ENCODE measurements at places on chromosomes 6 and 20.

DNA sequence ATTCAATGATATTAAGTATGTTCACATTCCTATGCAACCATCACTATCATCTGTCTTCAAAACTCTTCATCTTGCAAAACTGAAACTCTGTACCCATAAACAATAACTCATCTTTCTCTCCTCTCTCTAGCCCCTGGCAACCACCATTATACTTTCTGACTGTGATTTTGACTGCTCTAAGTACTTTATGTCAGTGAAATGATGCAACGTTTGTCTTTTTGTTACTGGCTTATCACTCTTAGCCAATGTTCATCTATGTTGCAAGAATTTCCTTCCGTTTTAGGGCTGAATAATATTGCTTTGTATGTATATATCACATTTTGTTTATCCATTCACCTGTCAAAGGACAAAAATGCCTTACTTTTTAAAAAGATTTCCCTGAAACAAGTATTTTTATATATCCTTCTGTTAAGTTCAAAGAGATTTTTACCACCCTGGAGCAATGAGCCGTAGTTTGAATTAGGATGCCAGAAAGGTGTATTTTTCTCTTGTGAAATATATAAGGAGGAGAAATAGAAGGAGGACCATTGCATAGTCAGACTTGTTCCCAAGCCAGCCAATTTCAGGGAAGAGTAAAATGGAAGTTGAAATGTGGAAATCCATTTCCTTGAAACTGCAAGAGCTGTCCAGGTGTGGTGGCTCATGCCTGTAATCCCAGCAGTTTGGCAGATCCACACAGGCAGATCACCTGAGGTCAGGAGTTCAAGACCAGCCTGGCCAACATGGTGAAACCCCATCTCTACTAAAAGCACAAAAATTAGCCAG lies 4.0 kb upstream of the CGAS start:
- DNase-seq: peak; percentile 98

GRCh38 chr20:62663145-62664018 lies 21.1 kb downstream of the SLCO4A1 start:
- no peak for DNase-seq

GRCh38 chr20:53296025-53296424 lies 297.6 kb downstream of the ZNF217 start:
- DNase-seq: no peak

DNA sequence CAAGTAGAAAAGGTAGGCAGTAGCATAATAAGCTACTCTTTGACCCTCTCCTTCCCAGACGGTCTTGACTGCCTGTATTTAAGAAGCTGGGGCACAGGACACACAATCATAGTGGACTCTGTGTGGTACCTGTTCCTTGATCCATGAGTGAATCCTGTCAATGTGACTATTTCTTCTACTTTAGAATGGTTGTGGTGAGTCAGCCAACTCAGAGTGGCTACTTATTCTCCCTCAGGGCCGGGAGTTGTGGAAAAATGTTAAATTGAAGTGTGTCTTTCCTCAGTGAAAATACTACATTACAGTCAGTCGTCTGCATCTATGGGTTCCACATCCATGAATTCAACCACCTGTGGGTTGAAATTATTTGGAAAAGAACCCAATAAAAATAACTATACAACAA lies 30.8 kb upstream of the PREP start:
- no peak for DNase-seq

- no peak for DNase-seq
Measured at GRCh38 chr6:159112714-159113113, 56.5 kb upstream of the FNDC1 start.

- no peak for DNase-seq
Measured at GRCh38 chr20:10714236-10714975, 40.6 kb upstream of the JAG1 start.

GRCh38 chr6:28135393-28135792 lies 6.3 kb upstream of the ZKSCAN8 start:
- peak; percentile 34 for DNase-seq

- DNase-seq: no peak
Measured at GRCh38 chr20:63273059-63273579, 506 bp downstream of the ARFGAP1 start.

- DNase-seq: no peak
Measured at GRCh38 chr6:26197933-26198721, 110.9 kb downstream of the HFE start.

- DNase-seq: no peak
Measured at GRCh38 chr6:4212588-4212987, 77.2 kb upstream of the ECI2 start.

- no peak for DNase-seq
Measured at GRCh38 chr20:15937179-15937578, 636.1 kb downstream of the KIF16B start.

- no peak for DNase-seq
Measured at GRCh38 chr6:2111162-2111677, 134.2 kb downstream of the GMDS start.

GRCh38 chr6:4776493-4777393 lies 539 bp downstream of the CDYL start:
- peak; percentile 75 for DNase-seq

GRCh38 chr20:49633643-49634042 lies 65.7 kb upstream of the PTGIS start:
- no peak for DNase-seq

GRCh38 chr6:34447386-34447785 lies 18.5 kb upstream of the PACSIN1 start:
- no peak for DNase-seq

DNA sequence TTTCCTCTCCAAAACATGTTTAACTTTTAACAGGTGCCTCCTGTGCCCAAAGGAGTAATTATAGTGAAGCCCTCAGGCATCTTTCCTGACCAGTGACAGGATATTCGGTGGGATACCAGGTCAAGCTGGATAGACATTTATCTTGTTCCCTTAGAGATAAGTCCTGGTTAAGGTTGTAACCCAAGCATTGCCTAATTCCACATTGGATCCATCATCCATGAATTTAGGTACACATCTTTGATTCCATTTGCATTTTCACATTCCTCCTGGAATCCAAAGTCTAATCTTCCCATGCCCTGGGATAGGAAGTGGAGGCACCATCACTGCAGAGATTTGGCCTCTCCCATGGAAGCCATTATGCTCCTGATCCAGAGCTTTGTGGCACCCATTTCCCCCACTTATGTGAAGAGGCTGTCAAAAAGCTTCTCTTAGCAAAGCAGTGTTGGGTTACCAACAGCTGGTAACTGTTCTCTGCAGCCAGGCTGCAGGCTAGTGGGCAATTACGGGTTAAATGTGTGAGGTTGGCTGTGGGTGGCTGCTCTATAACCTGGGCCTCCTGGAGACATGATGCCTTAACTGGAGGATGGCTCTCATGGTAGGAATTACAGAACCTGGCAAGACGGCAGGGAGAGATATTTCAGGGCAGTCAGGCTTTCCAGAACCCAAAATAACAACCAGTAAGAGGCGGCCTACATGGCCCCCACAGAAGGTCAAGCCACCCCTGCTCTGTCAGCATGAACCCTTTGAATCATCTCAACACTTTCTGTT lies 96.9 kb upstream of the VGLL2 start:
- DNase-seq: no peak

DNA sequence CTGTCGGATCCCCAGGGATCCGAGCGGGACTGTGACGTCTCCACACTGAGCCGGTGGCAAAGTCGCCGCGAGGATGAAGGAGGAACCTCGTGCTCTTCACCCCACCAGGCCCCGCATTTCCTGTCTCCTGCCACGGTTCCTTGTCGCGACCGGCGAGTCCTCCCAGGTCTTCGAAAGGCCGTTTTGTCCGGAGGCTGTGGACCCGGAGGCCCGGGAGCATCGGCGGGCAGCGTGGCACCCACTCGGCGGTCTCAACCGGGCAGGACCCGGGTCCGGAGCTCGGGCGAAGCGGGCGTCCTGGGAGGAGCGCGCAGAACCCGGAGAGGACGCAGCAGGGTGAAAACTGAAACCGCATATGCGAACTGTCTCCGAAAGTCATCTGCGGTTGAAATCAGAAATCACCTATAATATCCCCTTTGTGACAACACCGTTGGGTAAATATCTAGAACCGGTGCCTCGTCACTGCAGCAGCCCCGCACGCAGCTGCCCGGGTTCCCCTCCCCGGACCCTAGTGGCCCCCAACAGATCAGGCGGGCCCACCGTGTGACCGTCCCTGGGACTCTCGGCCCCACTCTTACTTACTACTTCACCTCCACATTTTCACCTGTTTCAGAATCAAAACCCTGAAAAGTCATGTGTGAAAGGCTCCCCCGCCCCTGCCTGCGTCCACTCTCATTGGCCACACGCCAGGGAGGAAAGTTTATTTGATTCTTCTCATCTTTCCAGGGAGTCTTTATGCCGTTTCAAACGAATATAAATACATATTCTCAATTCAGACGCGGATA lies 3.1 kb upstream of the ULBP2 start:
- DNase-seq: no peak

GRCh38 chr6:163248051-163248450 lies 166.5 kb upstream of the QKI start:
- no peak for DNase-seq

- DNase-seq: peak; percentile 24
Measured at GRCh38 chr20:20593447-20594170, 118.8 kb downstream of the RALGAPA2 start.

DNA sequence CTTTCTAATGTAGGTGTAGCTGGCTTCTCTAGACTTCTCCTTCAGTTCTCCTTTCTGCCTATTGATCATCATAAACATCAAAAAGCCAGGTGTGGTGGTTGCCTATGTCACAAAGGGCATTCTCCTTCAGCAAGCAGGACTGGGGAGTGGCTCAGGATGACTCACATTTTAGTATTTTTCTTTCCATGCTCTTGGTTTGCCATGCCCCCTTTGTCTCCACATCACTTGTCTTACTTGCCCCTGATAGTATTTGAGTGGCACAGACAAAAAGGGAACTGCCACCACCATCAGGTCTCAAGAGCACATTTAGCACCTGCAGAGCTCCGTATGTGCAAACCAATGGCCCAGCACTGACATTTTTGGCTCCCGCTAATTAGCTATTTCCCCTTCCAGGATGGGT lies 698.8 kb downstream of the DHX35 start:
- no peak for DNase-seq

DNA sequence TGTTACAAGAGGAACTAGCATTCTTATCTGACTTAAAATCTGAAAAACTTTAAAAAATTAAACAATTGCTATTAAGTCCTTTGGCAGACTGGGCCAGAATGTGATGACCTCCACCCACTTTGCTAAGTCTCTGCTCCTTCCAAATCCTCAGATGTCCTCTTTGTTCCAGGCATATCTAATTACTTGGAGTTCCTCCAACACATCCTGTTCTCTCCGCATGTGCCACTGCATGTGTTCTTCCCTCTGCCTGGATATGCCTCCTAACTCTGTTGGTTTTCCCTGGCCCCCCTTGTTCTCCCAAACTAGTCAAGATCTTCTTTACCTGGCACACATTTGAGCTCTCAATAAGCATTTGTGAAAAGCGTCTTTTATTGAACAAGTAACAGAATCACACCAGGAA lies 23.1 kb downstream of the ELOVL2 start:
- DNase-seq: no peak

DNA sequence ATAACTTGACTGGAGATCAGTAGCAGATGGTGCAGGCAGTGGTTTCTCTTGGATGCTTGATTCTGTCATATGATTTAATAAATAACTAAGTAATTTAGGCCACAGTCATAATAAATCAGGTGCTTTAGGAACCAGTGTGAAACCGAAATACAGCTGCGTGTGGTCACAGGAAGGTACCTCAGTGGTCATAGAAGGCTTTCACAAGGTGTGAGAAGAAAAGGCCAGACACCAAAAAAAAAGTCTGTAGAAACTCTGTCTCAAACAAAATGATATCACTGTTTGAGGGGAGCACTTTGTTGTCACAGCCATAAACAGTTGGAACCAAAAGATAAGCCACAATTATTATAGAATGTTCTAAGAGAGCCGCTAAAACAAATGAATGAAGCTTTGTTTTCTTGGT lies 56.5 kb downstream of the ARMC2 start:
- DNase-seq: no peak

DNA sequence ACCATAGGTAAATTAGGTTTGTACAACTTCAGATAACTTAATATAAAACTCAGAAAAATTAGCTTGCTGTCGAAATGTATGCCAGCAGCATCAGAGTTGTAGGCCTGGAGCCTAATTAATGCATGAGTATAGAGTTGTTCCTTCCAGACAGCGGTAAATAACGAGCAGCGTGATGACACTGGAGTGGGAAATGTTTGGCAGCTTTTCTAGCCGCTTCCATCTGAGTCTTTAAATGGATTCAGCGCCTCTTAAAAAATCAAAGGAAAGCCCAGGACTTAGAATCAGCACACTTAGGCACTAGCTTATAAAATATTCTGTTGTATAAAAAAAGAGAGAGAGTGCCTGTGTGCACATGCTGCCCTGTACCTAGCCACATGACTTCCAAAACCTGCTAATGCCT lies 43.7 kb upstream of the SYNJ2 start:
- DNase-seq: no peak

GRCh38 chr20:1204576-1204975 lies 1.3 kb downstream of the C20orf202 start:
- DNase-seq: no peak

GRCh38 chr6:117907601-117908245 lies 659 bp downstream of the SLC35F1 start:
- no peak for DNase-seq

- DNase-seq: no peak
Measured at GRCh38 chr20:58092353-58092752, 136.1 kb downstream of the ANKRD60 start.

- DNase-seq: no peak
Measured at GRCh38 chr20:4090756-4091489, 75.6 kb upstream of the RNF24 start.

GRCh38 chr20:35788796-35789195 lies 17.0 kb downstream of the PHF20 start:
- DNase-seq: no peak

DNA sequence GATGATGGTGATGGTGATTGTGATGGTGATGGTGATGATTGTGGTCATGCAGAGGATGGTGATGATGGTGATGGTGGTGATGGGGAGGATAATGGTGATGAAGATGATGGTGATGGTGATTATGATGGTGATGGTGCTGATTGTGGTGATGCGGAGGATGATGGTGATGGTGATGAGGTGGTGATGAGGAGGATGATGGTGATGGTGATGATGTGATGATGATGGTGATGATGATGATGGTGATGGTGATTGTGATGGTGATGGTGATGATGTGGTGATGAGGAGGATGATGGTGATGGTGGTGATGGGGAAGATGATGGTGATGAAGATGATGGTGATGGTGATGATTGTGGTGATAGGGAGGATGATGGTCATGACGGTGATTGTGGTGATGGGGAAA lies 333.7 kb downstream of the CDH4 start:
- DNase-seq: no peak

DNA sequence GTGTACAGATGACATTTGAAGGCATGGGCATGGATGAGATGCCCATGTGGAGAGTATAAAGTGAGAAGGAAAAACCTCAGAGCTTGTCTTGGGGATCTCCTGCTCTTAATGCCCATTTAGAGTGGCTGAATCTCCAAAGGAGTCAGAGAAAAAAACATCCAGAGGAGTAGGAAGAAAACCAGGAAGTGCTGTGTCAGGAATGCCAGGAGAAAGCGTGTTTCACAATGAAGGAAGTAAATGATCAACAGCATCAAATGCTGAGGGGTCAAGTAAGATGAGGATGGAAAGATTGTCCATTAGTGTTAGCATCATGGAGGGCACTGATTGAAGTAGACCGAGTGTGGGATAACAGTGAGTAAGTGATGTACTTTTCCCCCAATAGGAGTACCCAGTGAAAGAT lies 56.1 kb downstream of the FIG4 start:
- DNase-seq: no peak

Measured in AML-193 (cell line).